Activated gamma-delta T cell treated with Interleukin-2 at 50 U/mL for 16 hours (primary cell): ENCODE measurements at places on chromosomes 7 and 10.

- DNase-seq: peak; percentile 28
Observed at GRCh38 chr7:94087664-94088352, 83.7 kb upstream of the BET1 start.

- DNase-seq: no peak
Observed at GRCh38 chr10:19168584-19168983, 120.0 kb downstream of the MALRD1 start.

DNA sequence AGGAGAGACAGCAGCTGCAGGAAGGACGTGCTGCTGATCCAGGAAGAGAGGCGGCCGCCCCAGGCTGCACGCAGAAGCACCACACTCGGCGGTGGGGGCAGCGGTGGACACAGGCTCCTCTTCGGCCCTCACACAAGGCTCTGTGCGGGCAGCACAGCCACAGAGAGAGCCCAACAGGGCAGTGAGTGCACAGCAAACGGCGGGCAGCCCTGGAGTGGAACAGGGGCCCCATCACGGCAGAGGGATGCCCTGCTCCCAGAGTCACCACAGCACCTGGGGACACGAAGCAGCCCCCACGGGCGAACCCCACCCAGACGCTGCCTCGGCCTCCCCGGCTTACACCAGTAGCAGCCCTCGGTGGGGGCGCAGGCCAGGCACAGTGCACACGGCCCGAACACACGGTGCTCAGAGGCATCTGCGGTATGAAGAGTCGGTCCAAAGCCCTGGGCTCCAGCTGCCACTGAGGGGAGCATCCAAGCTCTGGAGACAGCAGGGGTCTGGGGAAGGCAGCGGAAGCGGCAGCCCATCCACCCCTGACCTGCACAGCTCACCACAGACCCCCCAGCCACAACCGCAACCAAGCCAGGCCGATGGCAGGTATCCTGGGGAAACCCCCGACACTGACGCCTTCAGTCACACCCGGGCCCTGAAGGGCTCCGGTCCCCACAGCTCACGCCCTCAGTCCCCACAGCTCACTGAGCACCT is 16.8 kb downstream of the NUDT1 start:
- DNase-seq: no peak

DNA sequence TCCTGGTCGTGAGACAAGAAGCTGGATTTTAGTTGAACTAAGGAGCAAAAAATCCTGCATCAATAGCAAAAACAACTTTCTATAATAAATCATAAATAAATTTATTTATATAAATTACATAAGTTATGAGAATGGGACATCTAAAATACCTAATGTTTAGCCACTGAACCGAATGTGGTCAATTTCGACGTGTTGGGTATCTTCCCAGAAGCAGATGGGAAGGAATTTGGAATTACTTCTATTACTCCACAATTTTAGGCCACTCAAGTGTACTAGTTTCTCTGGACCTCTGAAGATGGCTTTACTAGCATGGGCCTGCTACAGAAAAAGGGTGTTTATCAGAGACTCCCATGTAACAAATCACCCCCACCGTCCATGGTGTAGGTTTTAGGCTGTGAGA is 172.0 kb downstream of the PRPF18 start:
- no peak for DNase-seq

DNA sequence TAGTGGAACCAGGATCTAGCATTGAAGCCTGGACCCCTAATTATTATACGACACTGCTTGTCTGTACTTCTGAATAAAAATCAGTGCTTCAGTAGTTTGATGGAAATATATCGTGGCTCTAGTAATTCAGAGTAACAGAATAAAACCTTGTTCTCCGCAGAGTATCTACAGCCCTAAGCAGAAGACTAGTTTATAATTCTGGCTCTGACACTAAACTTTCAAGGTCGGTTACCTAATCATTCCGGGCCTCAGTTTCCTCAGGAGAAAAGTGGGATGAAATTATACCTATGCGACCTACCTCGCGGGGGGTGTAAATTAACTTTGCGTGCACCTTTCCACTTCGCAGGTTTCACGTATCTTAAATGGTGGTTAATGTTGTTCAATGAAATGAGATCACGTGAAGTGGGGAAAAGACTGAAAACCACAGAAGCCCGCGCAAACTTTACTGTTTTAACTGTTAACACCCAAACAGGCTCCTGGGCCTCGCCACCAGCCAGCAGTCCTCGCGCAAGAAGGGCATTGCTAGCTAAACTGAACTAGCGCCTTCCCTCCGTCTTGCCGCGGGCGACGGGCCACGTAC is 615 bp downstream of the THAP5 start:
- DNase-seq: no peak

- no peak for DNase-seq
Observed at GRCh38 chr7:89023206-89023605, 227.7 kb upstream of the TEX47 start.

- no peak for DNase-seq
Observed at GRCh38 chr10:106991091-106991490, 173.4 kb downstream of the SORCS1 start.

DNA sequence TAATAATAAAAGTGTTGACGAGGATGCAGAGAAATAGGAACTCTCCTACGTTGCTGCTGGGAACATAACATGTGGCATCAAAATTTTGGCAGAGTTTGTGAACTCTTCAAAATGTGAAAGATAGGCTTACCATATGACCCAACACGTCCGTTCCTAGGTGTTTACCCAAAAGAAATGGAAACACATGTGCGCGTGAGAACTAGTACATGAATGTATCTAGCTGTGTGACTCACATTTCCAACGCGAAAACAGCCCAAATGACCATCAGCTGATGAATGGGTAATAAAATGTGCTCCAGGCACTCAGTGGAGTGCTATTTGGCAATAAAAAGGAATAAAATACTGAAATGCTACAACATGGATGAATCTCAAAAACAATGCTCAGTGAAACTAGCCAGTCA is 10.4 kb upstream of the ELFN1 start:
- no peak for DNase-seq

DNA sequence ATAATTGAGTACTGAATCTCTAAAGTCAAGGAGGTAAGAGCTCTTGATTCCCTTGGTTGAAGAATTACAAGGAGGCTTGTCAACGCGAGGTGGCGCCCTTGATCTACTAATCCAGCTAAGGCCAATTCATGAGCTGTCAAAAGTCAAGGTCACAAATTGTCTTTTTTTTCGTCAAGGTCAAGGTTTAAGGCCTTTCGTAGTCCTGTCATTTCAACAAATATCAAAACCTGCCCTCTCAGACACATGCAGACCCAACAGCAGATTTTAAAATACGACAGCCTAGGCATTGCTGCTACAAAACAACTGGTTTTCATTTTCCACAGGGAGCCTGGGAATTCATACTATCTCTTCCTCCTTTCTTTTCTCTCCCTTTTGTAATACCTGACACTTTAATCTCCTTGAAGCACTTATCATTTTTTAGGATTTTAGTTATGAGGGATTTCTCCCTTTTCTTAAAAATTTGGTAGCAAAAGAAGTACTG is 3.6 kb downstream of the HOXA13 start:
- DNase-seq: peak; percentile 86

GRCh38 chr10:43961523-43962345 is 313.1 kb upstream of the ZNF32 start:
- no peak for DNase-seq

GRCh38 chr7:136104269-136104603 is 127.1 kb upstream of the MTPN start:
- no peak for DNase-seq

DNA sequence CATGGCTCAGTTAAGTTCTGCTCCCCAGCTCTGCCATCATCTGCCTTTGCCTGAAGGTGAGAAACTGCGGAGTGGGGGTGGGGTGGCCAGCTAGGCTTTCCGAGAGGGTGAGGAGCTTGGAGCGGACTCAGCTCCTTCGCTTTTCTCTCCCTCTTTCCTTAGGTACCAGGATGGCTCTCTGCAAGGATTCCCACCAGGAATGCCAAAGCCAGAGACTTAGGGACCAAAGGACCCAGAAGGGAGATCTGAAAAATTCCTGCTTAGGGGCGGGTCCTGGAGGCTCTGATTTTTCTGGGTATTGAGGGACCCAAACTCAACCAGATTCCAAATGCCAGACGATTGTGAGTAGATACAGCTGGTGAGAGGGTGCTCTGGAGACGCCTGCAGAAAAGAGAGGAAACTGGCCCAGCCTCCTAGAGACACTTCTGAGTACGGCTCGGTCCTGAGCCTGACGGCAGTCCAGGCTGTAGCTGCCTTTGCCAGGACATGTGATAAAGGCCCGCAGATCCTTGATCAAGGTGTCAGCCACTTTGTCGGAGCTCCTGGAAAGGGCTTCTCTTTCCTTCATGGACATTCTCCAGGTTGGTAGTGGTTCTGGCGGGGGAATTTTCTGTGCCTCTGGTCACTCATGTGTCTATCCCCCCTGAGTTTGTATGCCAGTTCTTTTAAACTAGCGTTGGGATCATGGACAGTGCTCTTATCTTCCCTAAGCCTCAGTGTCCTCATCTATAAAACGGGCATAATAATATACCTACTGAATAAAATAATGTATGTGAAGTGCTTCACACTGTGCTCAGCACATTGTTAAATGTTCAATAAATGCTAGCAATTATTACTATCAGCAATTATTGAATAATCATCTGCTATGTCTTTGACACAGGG is 42.5 kb upstream of the BTRC start:
- no peak for DNase-seq

- no peak for DNase-seq
Observed at GRCh38 chr7:84389242-84389641, 194.7 kb upstream of the SEMA3A start.

GRCh38 chr10:4254101-4254994 is 469.3 kb upstream of the KLF6 start:
- no peak for DNase-seq

DNA sequence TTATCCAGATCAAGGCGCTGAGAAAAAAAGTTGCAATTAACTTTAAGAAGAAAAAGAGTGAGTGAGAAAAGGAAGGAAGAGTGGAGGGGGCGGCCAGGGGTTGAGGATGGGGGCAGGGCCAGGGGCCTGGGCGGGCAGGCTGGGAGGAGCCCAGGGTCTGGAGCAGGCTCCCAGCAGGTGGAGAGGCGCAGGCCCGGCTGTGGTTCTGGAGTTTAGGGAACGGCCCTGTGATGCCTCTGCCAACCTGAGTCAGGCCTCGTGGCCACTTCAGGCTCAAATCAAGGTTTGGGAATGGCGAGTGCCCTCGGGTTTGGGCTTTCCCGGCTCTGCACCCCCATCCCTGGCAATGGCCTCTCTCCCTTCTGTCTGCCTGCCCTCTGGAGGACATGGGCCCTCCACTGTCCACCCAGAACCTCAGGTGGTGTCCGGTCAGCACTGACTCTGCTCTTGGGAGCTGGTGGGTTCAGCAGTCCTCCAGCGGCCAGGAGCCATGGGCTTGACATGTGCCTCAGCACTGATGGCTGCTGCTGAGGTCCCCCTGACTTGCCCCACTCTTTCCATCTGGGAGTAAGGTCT is 41.0 kb upstream of the EMX2 start:
- no peak for DNase-seq

DNA sequence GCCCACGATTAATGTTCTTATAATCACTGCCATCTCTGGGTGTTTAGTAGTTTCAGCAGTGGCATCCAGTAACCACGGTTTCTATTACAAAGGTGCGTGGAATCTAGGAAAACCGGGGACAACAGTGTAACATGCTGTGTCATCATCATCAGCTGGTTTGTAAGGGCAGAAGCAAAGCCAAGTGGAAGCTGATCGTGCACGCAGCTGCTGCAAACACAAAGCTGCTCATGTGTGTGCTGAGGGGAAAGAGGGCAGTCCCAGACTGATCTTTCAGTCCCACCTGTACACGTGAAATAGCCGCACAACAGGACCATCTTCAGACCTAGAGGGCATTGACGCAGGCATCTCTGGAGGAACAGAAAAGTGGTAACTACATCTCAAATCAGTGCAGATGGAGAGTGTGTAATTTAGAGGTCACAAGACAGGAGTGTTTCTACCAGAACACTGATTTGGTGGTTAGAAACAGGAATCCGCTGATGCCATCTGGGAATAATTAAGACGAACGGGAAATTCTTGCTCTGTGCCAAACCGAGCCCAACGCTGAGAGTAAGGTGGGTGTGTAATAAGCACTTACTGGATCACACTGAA is 13.4 kb downstream of the ANKRD16 start:
- DNase-seq: no peak

DNA sequence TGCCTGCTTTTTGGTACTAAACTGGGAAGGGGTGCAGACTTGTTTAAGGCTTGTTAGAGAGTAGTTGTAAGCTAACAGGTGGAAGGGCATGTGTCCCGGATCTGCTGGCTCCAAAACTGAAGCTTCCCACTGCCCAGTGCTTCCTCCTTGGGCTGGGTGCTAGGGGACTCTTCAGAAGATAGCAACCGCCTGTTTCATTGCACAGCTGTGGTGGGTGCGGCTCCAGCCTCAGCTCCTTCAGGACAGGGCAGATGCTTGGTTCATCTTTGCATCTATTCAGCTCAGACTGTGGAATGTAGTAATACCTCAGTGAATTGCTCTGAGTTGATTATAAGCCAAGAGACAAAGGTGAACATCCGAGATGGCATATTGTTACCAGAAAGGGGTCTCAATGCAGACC is 527.1 kb downstream of the TYW1 start:
- DNase-seq: no peak

DNA sequence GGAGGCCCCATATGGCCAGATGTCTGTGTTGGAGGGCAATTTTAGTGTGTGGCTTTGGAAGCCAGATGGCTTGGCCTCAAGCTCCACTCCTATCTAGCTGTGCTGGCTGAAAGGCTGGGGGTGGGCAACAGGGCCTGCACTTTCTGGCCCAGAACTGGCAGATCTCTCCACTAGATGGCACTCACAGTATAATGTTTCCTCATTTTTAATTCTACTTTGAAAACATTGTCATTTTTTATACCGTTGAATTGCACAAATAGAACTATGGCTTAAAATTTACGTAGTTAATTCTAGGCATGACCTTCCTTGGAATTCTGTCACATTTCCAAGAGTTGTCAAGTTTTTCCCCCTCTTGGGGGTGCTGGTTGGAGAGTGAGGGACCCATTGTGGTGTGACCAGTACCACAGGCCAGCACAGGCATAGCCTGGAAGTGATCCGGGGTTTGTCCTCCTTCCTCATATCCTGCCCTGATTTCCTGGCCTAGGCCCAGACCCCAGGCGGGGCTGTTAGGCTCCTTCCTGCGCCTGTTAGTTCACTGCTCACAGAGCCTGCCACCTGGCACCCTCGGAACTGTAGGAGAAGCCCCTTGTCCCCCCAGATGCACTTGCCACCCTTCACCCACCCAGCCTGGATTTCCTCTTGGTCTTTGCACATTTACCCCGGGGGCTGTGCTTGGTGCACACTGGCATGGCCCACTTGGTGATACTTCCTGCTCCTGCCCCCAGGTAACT is 52.8 kb downstream of the ARHGAP22 start:
- DNase-seq: no peak

GRCh38 chr7:22195397-22196172 is 161.4 kb downstream of the RAPGEF5 start:
- no peak for DNase-seq

DNA sequence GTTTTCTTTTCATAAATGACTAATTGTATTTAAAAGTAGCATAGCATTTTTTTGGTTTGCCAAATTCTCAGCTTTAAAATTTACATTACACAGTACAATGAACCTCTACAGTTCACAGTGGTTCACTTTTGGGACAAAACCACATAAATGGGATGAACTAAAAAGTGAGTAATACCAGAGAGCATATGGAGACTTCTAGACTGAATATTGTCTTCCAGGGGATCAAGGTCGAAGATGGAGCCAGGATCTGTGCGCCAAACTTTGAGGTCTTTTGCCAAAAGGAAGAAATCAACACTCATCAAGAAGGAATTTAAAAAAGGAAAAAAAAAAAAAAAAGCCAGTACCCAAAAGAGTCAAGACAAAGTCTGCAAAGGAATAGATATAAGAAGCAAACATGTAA is 87.5 kb downstream of the NEBL start:
- no peak for DNase-seq

- no peak for DNase-seq
Observed at GRCh38 chr7:151684408-151685175, 164.9 kb upstream of the RHEB start.
